ENCODE measurements at places on chromosomes 7 and 10.

GRCh38 chr7:6179620-6180343, 92.6 kb downstream of the CYTH3 start:
- no peak for DNase-seq

GRCh38 chr7:135811506-135811905, 62.9 kb upstream of the FAM180A start:
- DNase-seq, result no peak

GRCh38 chr7:81816312-81816711, 46.5 kb upstream of the HGF start:
- DNase-seq, result no peak

- DNase-seq, result no peak
Observed at GRCh38 chr10:44968091-44968490, 8.5 kb downstream of the RASSF4 start.

DNA sequence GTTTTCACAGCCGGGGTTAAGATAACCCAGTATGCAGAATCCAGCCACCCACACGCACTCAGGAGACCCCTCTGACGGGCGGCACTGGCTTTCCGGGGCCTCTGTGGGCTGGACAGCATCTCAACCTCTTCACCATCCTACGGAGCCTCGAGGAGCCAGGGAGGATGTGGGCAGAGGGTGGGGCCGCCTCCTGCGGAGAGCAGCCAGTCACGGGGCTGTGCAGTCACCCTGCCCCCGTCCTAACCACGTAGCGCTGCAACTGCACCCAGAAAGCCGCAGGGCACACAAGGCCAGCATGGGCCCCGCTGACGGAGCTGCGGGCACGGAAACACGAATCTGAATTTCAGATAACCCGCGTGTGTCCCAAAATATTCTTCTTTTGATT, 270.3 kb downstream of the ELFN1 start:
- DNase-seq, result no peak

DNA sequence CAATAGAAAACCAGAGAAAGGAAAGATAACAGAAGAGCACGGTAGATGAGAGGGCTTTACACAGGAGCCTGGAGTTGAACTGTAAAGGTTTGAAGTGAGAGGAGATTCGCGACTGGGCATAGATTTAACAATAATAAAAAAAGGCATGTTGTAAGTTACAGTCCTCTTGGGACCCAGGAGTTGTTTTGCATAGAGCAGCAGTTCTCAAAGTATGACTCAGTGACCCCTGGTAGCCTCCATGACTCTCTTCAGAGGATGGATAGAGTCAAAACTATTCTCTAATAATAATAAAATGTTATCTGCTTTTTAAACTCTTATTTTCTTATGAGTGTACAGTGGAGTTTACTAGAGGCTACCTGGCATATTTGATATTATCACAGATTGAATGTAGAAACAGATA, 262.3 kb downstream of the SORCS3 start:
- DNase-seq, result no peak

Measured in tongue (tissue), 3 donors.